ENCODE measurements at places on chromosomes 11 and 22. TPM values are rescaled to one million over a fixed set of nuclear protein-coding genes. Genes with fewer than 3 reads are reported as not detected.

The HPS4 gene
- total RNA-seq: 26.2 TPM

The MDK gene
- total RNA-seq: 252 TPM

The APOL5 gene
- total RNA-seq: not detected

The HBB gene
- 0.72 TPM for total RNA-seq

The UBE4A gene
- total RNA-seq: 57.9 TPM

The TSSK2 gene
- not detected for total RNA-seq

DNA sequence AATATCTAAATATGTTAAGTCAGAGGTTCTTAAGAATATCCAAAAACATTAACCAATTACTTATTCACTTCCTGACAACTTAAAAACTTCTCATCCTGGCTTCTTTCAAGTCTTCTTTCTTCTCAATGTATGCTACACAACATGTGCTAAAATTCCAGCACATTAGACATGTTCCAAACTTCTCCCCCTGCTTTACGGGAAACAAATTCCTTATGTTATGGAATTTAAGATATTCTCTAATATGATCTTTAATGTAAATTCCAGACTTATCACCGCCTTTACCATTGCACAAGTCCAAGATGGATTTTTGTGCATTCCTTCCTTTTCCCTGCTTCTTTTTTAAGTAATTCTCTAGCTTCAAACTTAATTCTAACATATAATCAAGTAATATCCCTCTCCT lies 964.5 kb upstream of the CHORDC1 start:
- H3K36me3 ChIP-seq: no peaks in the 10 kb centered on the region
- no peaks in the 10 kb centered on the region for H3K4me1 ChIP-seq
- H3K27ac ChIP-seq: no peak overlapping the region
- no peaks in the 10 kb centered on the region for H3K27me3 ChIP-seq
- no peak for DNase-seq
- no peak overlapping the region for H3K4me3 ChIP-seq

DNA sequence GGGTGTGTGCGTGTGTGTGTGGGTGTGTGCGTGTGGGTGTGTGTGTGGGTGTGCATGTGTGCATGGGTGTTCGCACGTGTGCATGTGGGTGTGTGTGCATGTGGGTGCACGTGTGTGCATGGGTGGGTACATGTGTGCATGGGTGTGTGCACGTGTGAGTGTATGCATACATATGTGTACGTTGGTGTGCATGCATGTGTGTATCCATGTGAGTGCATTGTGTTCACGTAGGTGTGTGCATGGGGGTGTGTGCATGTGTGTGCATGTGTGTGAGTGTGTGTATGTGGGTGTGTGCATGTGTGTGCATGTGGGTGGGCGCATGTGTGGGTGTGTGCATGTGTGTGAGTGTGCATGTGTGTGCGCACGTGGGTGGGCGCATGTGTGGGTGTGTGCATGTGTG lies 19.9 kb upstream of the APOBEC3A start:
- no peaks in the 10 kb centered on the region for H3K27me3 ChIP-seq
- no peak overlapping the region for H3K27ac ChIP-seq
- no peaks in the 10 kb centered on the region for H3K36me3 ChIP-seq
- no peak overlapping the region for H3K4me3 ChIP-seq
- H3K4me1 ChIP-seq: no peaks in the 10 kb centered on the region
- DNase-seq: no peak

DNA sequence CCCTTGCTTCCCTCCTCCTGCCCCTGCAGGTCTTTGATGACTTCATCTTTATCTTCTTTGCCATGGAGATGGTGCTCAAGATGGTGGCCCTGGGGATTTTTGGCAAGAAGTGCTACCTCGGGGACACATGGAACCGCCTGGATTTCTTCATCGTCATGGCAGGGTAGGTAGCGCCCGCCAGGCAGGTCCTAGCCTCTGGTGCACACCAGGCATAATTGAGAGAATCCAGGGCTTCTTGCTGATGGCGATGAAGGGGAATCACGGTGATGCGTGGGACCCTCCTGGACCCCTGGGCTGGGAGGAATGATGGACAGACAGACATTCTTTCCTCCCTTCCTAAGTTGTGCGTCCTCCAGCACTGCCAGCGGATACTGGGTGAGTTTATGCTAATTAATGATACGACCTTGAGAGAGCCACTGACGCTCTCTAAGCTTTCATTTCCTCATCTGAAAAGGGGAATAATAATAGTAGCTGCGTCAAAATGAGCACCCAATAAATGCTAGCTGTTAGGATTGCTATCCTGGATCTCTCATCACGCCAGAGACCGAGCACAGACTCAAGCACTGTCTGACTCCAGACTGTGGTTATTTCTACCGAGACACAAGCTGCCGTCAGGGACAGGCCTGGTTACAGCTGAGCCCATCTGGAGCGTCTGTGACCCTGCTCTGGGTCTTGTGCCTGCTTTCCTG lies 30.1 kb downstream of the CACNA1I start:
- H3K36me3 ChIP-seq: no peaks in the 10 kb centered on the region
- no peak for DNase-seq
- no peak overlapping the region for H3K27ac ChIP-seq
- peaks cover 9% of the 10 kb centered on the region for H3K4me1 ChIP-seq
- no peaks in the 10 kb centered on the region for H3K27me3 ChIP-seq
- no peak overlapping the region for H3K4me3 ChIP-seq

GRCh38 chr11:28009996-28010395 lies 98.0 kb downstream of the KIF18A start:
- no peaks in the 10 kb centered on the region for H3K36me3 ChIP-seq
- H3K4me3 ChIP-seq: no peak overlapping the region
- H3K4me1 ChIP-seq: no peaks in the 10 kb centered on the region
- H3K27ac ChIP-seq: no peak overlapping the region
- H3K27me3 ChIP-seq: no peaks in the 10 kb centered on the region
- DNase-seq: no peak

DNA sequence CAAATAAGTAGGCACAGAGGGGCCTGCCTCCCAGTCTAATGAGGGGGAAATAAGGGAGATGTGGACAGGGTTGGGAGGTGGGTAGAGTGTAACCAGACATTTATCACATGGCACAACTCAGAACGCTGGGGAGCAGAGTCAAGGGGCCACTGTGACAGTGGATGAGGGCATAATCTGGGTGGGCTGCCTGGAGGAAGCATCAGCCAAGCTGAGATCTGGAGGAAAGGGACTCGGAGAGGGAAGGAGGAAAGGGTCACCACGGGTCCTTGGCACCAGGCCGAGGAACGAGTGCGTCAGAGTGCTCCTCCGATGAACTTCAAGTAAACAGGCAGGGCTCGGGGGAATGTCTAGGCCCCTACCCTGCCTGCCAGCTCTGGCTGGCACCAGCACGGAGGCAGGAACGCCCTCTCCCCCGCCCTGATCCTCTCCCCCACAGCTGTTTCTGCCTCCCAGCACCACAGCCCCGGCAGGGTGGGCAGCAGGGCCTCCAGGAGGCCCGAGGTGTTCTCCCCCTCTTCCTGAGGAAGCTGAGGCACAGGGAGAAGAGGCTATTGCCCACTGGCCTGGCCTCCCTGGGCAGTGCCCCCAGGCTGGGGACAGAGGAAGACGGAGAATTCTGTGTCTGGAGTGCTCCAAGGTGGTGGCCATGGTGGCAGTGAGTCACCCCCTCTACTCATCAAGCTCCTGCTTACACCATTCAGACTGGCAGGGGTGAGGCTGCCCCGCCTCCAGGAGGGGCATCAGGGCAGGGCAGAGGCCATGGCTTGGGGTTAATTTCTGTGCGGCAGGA lies 4.2 kb downstream of the ALDH3B1 start:
- no peaks in the 10 kb centered on the region for H3K36me3 ChIP-seq
- DNase-seq: peak; percentile 69

- no peaks in the 10 kb centered on the region for H3K36me3 ChIP-seq
- H3K4me1 ChIP-seq: 0 out of 2 replicates have a peak, but pooled peaks cover 9% of the 10 kb centered on the region
- no peak overlapping the region for H3K27ac ChIP-seq
- no peak for DNase-seq
These were observed 21.6 kb upstream of the SLC22A12 start for GRCh38 chr11:64569300-64569970.

DNA sequence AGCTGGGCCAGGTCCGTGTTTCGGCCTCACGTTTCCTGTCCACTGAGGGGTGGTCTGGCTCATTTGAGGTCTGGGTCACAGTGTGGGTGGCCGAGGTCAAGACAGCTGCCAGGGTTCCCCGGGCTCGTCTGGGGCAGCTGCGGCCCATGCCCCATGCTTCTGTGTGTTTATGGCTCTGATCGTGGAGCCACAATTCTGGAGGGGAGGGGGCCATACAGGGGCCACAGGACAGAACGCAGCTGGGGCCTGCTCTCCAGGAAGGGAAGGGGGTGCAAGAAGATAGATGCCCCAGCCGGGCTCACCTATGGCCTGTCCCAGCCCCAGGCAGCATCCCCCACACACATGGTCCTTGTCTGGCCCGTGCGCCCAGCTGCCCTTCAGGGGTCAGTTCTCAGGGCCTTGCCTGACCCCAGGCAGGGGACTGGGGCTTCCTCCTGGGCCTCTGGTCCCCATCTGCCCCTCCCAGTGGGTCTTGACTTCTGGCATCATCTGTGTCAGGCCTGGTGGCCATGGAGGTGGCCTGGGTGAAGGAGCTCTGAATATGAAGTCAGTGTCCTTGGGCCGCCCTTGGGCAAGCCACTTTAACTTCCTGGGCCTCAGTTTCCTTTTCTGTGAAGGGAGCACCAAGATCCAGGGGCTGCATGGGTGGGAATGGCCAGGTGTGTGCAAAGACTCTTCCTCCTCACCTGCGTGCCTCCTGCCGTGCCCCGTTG lies 8.4 kb downstream of the TSPAN32 start:
- peaks cover 16% of the 10 kb centered on the region for H3K4me1 ChIP-seq
- no peaks in the 10 kb centered on the region for H3K27me3 ChIP-seq
- DNase-seq: no peak
- no peaks in the 10 kb centered on the region for H3K36me3 ChIP-seq

GRCh38 chr11:89484896-89485295 lies 6.3 kb downstream of the NOX4 start:
- H3K27me3 ChIP-seq: no peaks in the 10 kb centered on the region
- no peak overlapping the region for H3K4me3 ChIP-seq
- no peak for DNase-seq
- H3K4me1 ChIP-seq: no peaks in the 10 kb centered on the region
- H3K36me3 ChIP-seq: no peaks in the 10 kb centered on the region
- no peak overlapping the region for H3K27ac ChIP-seq

- H3K4me1 ChIP-seq: no peaks in the 10 kb centered on the region
- DNase-seq: no peak
- H3K36me3 ChIP-seq: peaks cover 2% of the 10 kb centered on the region
- H3K27me3 ChIP-seq: no peaks in the 10 kb centered on the region
- no peak overlapping the region for H3K27ac ChIP-seq
These were observed 3.6 kb upstream of the ZDHHC8 start for GRCh38 chr22:20127869-20128618.

GRCh38 chr11:64447831-64448598 lies 89.1 kb downstream of the RPS6KA4 start:
- no peak overlapping the region for H3K27ac ChIP-seq
- no peak for DNase-seq
- peaks cover 15% of the 10 kb centered on the region for H3K4me1 ChIP-seq
- H3K4me3 ChIP-seq: no peak overlapping the region

DNA sequence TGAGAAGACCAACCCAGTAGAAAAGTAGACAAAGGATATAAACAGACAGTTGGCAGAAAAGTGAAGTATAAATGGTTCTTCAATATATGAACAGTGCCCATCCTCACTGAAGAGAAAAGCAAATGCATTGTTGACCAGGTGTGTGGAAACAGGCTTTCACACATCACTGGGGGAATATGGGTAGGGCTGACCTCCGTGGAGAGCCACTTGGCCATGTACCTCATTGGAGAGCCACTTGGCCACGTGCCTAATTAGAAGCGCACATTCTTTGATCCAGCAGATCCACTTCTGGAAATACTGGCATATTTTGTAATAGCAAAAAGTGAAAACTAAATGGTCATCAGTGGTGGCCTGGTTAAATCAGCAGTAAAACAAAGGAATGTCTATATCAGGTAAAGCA lies 43.2 kb downstream of the PPP6R3 start:
- no peak overlapping the region for H3K4me3 ChIP-seq
- DNase-seq: no peak
- no peaks in the 10 kb centered on the region for H3K36me3 ChIP-seq
- peaks cover 50% of the 10 kb centered on the region for H3K4me1 ChIP-seq
- no peaks in the 10 kb centered on the region for H3K27me3 ChIP-seq

GRCh38 chr11:118102721-118103261 lies 16.0 kb upstream of the SMIM35 start:
- no peaks in the 10 kb centered on the region for H3K36me3 ChIP-seq
- DNase-seq: no peak
- no peaks in the 10 kb centered on the region for H3K4me1 ChIP-seq
- H3K4me3 ChIP-seq: no peak overlapping the region
- no peak overlapping the region for H3K27ac ChIP-seq
- H3K27me3 ChIP-seq: no peaks in the 10 kb centered on the region

GRCh38 chr11:70315716-70316115 lies 45.2 kb downstream of the PPFIA1 start:
- no peaks in the 10 kb centered on the region for H3K27me3 ChIP-seq
- no peak for DNase-seq
- H3K36me3 ChIP-seq: no peaks in the 10 kb centered on the region
- 0 out of 2 replicates have a peak, but pooled peaks cover 4% of the 10 kb centered on the region for H3K4me1 ChIP-seq

DNA sequence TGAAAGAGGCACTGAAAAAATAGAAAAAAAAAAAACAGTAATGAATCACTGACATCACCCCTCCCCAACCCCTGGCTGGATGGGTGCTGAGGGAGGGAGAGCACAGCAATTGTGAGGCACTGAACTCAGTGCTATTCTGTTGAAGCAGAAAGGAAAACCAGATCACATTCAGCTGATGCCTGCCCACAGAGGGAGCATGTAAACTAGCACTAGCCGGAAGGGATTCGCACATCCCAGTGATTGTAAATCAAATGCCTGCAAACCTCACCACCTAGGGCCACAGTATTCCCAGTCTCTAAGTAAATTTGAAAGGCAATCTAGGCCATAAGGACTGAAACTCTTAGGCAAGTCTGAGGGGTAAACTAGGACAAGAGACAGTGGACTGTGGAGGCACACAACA lies 772.0 kb upstream of the CCDC179 start:
- no peaks in the 10 kb centered on the region for H3K36me3 ChIP-seq
- no peak for DNase-seq
- H3K27me3 ChIP-seq: no peaks in the 10 kb centered on the region
- H3K4me3 ChIP-seq: no peak overlapping the region
